ENCODE measurements at places on chromosomes 12 and 14.

GRCh38 chr12:71625476-71625875 lies 38.2 kb downstream of the ZFC3H1 start:
- no peak for DNase-seq

DNA sequence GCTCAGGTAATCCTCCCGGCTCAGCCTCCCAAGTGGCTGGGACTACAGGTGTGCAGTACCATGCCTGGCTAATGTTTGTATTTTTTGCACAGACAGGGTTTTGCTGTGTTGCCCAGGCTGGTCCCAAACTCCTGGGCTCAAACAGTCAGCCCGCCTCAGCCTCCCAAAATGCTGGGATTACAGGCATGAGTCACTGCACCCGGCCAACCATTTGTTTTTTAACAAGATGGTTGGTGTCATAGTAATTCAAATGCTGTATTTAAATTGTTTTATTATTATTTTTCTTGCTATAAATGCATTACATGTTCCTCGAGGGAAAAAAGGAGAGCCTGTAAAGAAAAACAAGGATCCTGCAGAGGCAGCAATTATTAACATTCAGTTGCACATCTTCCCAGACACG lies 83.9 kb downstream of the EP400 start:
- DNase-seq: no peak

DNA sequence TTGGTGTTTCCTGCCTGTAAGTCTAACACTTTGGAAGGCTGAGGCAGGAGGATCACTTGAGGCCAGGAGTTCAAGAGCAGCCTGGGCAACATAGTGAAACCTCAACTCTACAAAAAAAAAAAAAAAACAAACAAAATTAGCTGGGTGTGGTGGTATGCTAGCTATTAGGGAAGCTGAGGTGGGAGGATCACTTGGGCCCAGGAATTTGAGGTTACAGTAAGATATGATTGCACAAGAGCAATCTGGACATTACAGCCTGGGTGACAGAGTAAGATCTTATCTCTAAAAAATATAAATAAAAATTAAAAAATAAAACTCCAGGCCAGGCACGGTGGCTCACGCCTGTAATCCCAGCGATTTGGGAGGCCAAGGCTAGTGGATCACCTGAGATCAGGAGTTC lies 39.8 kb upstream of the CMKLR1 start:
- no peak for DNase-seq

- DNase-seq: no peak
Measured at GRCh38 chr12:18882690-18883089, 144.8 kb downstream of the CAPZA3 start.

- DNase-seq: no peak
Measured at GRCh38 chr14:74474376-74474775, 18.7 kb downstream of the NPC2 start.

- no peak for DNase-seq
Measured at GRCh38 chr14:102733326-102733725, 43.9 kb upstream of the TRAF3 start.

GRCh38 chr14:34874386-34875030 lies 652 bp downstream of the BAZ1A start:
- peak; percentile 67 for DNase-seq

GRCh38 chr14:93135399-93135798 lies 19.7 kb upstream of the ITPK1 start:
- no peak for DNase-seq
